ENCODE measurements at places on chromosomes 16 and 17.

DNA sequence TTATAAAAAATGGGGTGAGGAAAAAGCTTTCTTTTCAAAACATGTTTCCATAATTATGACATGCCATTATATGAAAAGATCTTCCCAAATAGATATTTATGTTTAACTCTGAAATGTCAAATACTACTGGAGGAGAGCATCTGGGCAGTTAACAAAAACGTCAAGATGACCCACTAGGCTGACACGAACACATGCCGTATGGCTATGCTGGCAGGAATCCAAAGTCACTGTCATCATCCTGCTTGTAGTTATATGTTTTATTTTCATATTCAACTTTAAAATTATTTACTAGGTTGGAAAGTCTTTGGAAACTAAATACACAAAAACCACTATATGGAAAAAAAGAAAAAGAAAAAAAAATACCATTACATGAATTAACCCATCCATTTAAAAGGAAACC lies 27.3 kb downstream of the ANKFY1 start:
- DNase-seq: no peak
- H3K27me3 ChIP-seq: no peaks in the 10 kb centered on the region
- H3K4me3 ChIP-seq: no peak overlapping the region
- no peak overlapping the region for H3K27ac ChIP-seq

DNA sequence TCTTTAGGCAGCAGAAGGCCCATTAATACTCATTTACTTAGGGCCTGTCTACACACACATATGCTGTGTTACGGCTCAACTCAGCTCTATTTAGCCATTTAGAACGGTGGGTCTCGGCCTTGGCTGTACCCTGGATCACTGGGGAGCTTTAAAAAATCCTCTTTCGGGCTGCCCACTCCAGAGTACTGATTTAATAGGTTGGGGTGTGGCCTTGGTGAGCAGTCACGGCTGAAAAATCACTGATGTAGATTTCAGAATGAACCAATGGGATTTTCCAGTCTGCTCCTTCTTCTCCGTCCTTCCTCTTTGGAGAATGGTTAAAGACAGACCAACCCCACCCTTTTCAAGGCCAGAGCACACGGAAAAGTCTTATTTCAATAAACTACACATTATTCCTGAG lies 223.5 kb downstream of the CCDC182 start:
- no peak overlapping the region for H3K4me3 ChIP-seq
- H3K27me3 ChIP-seq: no peaks in the 10 kb centered on the region
- no peaks in the 10 kb centered on the region for H3K4me1 ChIP-seq
- no peaks in the 10 kb centered on the region for H3K36me3 ChIP-seq

- H3K27me3 ChIP-seq: no peaks in the 10 kb centered on the region
- no peak overlapping the region for H3K27ac ChIP-seq
Observed at GRCh38 chr17:34391241-34391640, 28.2 kb upstream of the CCL1 start.

GRCh38 chr16:53960050-53960812 lies 256.3 kb downstream of the FTO start:
- H3K27me3 ChIP-seq: no peaks in the 10 kb centered on the region
- DNase-seq: no peak
- H3K36me3 ChIP-seq: no peaks in the 10 kb centered on the region

GRCh38 chr16:27235938-27236245 lies 32.6 kb downstream of the KDM8 start:
- H3K36me3 ChIP-seq: no peaks in the 10 kb centered on the region
- peaks cover 29% of the 10 kb centered on the region for H3K4me1 ChIP-seq
- no peaks in the 10 kb centered on the region for H3K27me3 ChIP-seq

Data from Peyer's patch (tissue), 4 donors.